ENCODE measurements at places on chromosomes 1 and 21.

DNA sequence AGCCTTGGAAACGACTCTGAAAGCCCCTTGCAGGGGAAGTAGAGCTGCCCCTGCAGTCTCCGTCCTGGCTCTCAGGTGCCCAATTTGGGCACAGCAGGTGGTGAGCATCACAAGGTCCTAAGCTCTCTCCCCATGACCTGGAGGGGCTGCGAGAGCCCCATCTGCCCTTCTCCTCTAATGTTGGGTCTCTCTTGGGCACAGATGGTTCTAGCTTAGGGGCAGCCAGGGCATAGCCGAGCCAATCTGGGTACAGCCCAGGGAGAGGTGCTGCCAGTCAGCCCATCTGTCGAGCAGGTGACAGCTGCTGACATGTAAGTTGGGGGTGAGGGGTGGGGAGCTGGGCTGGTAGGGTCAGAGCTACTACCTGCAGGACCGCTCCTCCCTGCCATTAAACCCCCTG is 50.7 kb downstream of the SYT2 start:
- DNase-seq, result no peak

DNA sequence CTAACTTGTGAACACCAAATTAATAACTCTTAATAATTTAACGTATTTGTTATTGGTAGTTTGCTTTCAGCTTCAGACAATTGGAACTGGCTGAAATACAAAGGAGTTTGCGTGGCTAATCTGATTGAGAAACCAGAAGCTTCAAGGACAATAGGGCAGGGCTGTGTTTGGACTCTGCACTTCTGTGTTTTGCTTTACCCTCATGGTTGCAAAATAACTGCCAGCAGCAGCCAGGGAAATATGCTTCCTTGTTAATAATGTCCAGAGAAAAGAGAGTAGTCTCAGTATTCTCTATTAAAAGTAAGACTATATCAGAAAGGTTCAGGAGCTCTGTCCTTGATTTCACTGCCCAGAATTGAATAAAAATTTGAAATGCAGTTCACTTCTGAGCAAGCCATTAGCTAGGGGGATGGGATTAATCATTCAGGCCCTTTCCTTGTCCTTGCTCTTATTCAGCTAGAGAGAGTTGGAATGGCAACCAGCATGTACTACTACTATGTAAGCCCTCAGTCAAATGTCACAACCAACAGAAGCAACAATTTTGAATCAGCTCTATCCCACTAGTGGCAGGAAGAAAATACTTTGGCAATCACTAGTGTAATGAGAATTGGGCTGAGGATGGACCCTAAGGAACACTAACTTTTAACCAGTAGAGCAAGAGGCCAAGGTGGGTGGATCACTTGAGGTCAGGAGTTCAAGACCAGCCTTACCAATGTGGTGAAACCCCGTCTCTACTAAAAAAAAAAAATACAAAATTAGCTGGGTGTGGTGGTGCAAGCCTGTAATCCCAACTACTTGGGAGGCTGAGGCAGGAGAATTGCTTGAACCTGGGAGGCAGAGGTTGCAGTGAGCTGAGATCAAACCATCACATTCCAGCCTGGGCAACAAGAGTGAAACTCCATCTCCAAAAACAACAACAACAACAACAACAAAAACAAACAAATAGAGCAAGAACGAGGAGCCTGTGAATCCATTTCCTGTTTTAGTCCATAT is 76.8 kb downstream of the POU2F1 start:
- no peak for DNase-seq

DNA sequence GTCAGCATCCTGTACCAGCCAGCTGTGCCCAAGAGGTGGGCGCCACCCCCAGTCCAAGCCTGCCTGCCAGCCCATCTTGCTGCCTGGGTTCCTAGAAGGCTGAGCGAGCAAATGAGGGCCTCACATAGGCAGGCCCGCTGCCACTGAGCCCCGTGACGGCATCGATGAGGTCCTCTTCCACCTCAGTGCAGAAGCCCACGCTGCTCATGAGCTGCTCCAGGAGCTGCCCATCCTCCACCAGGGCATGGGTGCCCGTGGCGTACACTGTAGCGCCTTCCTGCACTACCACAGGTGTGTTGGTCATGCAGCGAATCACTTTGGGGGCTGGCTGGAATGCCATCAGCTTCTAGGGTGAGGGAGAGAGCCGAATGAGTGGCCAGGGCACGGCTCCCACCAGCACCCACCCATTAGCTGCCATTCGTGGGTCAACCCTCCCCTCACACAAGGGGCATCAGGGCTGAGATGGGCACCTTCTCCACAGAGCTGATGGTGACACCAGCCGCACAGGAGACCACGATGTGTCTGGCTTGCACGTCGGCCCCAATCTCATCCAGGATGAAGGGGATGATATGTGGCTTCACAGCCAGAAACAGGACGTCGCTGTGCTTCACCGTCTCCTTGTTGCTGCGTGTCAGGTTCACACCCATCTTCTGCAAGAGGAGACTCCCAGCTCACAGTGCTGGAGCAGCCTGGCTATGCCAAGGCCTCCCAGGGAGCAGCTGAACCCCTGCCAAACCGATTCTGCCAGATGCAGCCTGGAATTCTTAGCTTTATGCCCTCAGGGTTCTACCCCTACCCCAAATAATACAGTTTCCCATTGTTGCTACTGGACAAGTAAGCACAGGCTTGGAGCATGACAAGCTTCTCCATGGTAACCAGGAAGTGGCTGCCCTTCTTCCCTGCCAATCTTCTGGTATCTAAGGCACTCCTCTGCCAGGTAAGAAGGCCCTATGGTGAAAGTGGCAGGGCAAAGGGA is 2.0 kb downstream of the PYCR2 start:
- no peak for DNase-seq

- no peak for DNase-seq
Measured at GRCh38 chr1:118039170-118039569, 109.6 kb downstream of the WDR3 start.

- DNase-seq, result no peak
Measured at GRCh38 chr1:37553598-37553926, 531 bp downstream of the SNIP1 start.

- no peak for DNase-seq
Measured at GRCh38 chr1:1433804-1434130, 1.7 kb upstream of the VWA1 start.
